Stimulated activated CD4-positive, alpha-beta T cell treated with anti-CD3 and anti-CD28 coated beads, Interleukin-15, amount 100 ng/mL, for 48 hours (primary cell): ENCODE measurements at places on chromosomes 5 and 9.

DNA sequence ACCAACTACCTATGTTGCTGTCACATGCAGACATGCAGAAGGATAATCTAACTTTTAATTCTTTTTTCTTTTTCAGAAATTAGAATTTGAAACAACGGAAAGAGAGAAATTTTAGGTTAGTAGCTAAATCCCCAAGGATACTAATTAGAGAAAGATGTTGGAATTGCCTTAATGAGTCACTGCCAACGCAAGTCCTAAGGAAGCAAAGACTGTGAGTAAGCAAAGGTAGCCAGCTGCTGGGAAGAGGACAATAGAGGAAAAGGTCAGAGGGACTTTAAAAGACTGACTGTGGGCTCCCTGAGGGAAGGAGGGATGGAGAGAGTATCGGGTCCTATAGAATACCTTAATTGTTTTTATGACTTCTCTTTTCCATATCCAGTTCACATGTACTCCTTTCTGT lies 461.9 kb upstream of the PAPPA start:
- no peak for DNase-seq

- no peak for DNase-seq
Measured at GRCh38 chr9:7145361-7146069, 387.7 kb downstream of the KDM4C start.

GRCh38 chr5:10652151-10652550 lies 88.3 kb downstream of the ANKRD33B start:
- DNase-seq: no peak

DNA sequence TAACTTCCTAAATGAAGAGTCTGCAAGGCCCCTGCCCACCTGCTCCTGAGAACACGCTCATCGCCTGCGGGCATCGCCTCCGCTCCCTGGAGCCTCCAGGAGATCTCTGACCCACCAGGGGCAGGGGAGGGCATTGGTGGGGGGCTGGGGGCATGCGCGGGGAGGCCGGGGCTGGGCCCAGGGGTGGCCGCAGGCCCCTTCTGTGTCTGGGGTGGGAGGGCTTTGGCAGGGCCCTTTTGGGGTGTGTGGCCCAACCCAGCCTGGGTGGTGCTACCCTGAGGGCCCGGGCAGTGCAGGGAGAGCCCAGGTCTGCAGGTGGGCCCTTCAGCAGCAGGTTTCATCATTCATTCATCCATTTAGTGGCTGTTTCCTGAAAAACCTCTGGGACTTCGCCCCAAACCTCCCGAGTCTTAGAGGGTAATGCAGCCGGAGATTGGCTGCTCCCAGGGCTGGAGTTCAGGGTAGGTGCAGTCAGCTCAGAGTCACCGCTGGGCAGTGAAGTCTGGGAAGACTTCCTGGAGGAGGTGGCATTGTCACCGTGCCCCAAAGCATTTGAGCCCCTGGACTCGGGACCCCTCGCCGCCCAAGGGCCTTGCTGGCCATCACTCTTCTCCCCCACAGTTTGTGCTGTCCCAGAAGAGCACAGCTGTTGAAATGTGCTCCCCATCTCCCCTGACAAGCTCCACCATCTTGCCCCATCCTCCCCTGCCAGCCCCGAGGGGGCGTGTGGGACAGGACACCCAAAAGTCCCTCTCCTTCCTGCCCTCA lies 255.1 kb downstream of the PARP8 start:
- DNase-seq: no peak

DNA sequence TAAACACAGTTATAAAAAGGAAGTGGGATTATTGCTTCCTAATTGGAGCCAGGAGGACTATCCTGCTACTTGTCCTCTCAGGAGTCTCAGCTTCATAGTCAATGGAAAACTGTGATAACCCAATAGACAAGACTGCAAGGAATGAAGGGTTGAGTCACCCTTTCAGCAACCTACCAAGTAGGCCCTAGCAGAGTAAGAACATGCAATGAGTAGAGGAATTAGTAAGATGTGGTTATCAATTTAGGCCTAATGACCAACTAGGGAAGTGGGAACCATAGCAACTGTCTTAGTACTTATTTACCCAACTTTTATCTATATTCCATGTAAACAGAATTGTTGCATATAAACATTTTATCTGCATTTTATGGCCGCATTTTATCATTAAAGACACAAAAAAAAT lies 310.1 kb downstream of the RFX3 start:
- no peak for DNase-seq

DNA sequence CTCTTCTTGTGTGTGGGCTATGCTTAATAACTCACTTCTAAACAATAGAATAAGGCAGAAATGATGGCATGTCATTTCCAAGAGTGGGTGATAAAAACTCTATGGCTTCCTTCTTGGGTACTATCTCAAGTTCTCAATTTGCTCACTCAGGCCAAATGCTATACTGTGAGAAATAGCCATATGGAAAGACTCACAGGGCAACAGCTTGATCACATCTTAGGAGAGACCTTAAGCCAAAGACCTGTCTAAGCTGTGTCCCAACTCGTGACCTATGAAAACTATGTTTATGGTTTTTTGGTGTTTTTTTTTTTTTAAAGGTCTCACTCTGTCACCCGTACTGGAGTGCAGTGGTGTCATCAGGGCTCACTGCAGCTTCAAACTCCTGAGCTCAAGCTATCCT lies 2.1 kb upstream of the UIMC1 start:
- no peak for DNase-seq

DNA sequence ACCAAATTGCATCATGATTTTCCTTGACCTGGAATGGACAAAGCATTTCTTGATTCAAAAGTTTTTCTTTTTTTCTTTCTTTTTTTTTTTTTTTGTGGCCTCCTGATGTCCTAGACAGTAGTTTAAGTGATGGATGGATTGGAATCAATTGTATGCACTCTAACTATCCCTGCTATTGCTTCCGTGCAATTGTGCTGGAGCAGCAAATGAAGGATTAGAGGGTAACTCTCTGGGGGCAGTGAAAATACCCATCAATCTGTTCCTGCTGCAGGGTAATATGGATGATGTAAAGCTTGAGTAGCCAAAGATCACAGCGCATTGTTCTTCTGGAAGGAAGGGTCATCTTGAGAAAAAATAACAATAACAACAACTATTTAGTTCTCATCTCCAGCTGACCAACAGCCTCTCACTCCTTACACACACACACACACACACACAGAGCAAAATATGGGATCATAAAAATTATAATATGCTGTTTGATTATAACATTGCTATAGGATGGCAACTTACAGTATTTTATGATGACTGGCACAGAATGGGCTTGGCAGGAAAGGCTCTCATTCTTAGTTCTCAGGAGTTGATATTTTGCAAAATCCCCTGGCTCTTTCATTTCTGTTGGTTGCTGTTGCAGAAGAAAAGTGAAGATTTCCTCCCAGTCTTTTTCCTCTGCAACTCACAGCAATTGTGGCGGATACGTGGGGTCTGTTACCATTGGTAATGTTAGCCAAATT lies 160.9 kb upstream of the DMAC1 start:
- DNase-seq: no peak

- DNase-seq: no peak
Measured at GRCh38 chr9:101999441-101999840, 261.0 kb upstream of the GRIN3A start.

- DNase-seq: no peak
Measured at GRCh38 chr5:108818613-108819272, 71.0 kb downstream of the FER start.
